HuH-7.5 (cell line): ENCODE measurements at places on chromosomes 2 and 18.

GRCh38 chr2:209648714-209649113, 122.9 kb upstream of the UNC80 start:
- DNase-seq, result no peak

DNA sequence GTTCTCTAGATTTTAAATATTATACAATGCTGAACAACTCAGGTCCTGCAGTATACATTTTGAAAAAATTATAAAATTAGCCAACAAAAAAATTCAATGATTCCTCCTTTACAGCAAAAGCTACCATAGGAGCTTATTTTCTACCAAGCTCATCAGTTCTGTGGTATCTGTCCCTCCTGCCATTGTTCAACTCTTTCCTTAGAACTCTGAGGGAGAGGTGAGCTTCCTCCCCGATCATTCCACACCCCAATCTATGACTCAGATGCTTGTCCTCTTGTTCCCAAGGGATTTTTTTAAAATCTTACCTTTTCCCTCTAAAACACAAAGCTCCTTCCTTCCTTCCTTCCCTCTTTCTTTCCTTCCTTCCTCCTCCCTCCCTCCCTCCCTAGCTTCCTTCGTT, 13.5 kb downstream of the DPP4 start:
- DNase-seq, result no peak

DNA sequence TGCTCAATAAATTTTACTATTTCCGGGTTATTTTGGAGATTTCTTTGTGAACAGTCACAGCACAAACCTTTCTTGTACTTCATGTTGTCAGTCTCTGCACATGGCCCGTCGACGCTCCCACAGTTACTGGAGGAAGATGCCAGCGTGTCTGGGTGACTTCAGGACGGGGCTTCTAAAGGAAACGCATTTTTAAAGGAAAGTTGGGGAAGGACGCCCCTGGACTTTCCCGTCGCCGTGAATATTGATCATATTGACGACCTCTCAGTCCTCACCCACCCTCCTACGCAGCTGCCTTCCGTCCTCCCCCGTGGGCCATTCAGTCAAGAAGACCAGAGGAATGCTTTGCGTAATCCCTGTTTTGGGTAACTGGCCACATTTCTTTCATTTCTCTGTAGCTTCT, 71.1 kb upstream of the SNTG2 start:
- DNase-seq, result no peak

- DNase-seq, result no peak
Measured at GRCh38 chr18:61556862-61557261, 223.6 kb downstream of the CDH20 start.

GRCh38 chr18:4454537-4455112, 482 bp downstream of the DLGAP1 start:
- DNase-seq, result no peak

GRCh38 chr2:13057671-13058070, 340.9 kb downstream of the TRIB2 start:
- DNase-seq, result no peak

- no peak for DNase-seq
Measured at GRCh38 chr2:64260093-64260803, 116.0 kb upstream of the PELI1 start.

DNA sequence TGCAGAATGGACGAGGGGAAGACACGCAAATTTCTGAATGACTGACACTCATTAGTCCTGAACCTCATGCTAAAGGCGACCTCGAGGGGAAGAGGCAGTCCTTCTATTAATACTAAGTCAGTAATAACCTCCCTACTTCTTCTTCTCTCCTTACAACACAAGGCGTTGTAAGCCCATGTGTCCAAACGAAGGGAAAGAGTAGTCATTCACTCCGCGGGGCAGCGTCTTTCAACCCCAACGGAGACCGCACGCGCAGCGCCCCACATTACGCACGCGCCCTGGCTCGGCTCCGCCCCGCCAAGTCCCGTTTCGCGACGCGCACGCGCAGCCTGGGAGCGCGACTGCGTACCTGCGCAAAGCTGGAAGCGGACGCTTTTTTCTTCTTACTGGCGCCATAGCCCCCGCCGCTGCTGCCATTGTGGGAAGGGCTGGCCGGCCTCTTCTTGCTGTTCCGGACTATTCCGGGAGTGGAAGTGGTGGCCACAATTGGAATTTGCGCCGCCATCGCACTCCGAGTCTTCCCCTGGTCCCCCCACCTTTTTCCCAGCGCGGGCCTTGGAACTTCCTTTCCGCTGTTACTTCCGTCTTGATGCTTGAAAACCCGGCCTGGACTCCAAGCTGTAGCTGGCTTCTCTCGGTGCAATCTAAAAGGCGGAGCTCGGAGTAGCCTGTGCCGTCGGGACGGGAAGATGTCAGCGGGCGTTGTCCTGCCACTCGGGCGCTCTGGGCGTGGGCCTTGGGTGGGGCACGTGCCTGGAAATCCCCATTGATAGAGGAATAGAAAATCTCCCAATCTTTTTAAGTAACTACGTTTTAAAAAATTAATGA, at the start of gene INO80C:
Gene INO80C, minus strand, starts transcription at position 591 of the 828 bp plus-strand sequence. Its CDS starts 86 bp downstream, at position 505.
- DNase-seq, result peak; percentile 65

DNA sequence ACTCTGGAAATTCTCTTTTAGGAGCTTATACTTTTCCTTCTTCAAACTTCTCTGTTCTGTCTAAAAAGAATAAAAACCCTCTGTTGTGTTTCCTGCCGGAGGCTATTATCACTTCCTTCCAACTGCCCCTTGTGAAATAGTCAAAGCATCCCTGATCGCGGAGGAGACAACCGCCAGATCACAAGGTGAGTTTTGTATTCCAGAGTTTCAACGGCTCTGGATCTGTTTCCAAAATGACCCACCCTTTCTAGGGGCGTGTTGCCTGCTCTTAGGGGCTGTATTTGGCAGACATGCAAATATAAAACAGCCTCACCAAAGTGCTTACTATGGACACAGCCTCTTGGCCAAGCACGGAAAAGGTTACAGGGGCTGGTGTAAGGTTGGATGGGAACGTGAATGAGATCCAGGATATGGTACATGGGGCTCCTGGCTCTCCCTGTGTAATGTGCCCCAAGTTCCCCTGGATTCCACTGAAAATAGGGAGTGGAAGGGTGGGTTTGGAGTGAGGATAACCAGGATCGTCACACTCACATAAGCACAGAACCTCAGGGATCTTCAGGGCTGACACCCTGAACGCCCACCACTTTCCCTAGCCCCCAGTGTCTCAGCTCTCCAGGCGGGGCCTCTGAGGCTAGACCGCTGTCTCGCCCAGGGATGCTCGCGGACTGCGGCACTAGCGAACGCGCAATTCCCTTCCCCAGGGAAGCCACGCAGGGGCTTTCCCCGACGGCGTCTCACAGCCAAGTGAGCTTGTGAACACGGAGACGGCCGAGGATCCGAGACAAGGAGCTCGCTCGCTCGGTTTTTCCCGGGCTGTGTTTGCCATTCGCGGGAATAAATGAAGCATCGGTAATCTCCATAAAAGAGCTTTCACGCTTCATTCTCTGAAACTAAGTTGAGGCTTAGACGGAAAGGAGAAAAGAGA, 14.4 kb downstream of the EN1 start:
- no peak for DNase-seq

DNA sequence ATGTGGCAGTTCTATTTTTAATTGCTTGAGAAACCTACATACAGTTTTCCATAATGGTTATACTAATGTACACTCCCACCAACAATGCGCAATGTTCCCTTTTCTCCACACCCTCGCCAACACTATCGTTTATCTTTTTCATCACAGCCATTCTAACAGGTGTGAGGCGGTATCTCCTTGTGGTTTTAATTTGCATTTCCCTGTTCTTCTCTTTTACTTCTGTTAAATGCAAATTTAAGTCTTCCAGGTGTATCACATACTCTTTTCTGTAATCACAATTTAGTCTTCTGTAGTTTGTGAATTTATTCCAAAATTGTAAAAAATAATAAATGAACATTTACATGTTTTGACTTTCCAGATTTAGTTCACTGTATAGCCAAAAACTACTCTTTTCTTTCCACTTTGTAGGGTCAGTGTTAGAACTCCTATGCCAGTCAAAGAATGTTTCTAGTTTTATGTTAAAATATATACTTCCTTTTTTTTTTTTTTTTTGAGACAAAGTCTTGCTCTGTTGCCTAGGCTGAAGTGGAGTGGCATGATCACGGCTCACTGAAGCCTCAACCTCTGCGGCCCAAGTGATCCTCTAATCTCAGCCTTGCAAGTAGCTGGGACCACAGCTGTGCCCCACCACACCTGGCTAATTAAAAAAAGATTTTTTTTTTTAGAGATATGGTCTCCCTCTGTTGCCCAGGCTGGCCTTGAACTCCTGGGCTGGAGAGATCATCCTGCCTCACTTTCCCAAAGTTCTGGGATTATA, 15.4 kb upstream of the ACYP2 start:
- DNase-seq, result no peak

DNA sequence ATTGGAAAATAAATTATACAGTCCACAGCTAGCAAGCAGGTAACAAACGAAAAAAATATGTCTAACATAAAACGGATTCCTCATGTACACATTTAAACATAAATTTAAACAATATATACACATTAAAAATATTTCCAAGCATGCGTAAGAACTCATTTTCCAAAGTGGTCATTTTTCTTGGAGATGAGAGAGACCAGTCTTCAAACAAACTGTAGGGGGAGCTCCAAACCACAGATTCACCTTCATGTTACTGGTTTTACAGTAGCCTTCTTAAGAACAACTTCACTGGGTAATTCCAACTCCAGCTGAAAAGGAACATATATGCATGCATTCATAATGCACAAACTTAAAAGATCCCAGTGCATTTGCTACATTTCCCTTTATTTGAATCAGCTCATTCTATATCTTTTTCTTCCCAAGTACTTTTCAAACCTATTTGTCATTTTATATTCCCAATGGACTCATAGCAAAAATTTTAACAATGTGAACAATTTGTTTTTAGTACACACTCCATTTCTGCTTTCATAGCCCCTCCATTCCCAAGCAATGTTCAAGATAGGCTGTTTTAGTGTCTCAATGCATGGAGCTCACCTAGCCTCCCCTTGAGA, 4.7 kb upstream of the STAMBP start:
- DNase-seq, result peak; percentile 43

DNA sequence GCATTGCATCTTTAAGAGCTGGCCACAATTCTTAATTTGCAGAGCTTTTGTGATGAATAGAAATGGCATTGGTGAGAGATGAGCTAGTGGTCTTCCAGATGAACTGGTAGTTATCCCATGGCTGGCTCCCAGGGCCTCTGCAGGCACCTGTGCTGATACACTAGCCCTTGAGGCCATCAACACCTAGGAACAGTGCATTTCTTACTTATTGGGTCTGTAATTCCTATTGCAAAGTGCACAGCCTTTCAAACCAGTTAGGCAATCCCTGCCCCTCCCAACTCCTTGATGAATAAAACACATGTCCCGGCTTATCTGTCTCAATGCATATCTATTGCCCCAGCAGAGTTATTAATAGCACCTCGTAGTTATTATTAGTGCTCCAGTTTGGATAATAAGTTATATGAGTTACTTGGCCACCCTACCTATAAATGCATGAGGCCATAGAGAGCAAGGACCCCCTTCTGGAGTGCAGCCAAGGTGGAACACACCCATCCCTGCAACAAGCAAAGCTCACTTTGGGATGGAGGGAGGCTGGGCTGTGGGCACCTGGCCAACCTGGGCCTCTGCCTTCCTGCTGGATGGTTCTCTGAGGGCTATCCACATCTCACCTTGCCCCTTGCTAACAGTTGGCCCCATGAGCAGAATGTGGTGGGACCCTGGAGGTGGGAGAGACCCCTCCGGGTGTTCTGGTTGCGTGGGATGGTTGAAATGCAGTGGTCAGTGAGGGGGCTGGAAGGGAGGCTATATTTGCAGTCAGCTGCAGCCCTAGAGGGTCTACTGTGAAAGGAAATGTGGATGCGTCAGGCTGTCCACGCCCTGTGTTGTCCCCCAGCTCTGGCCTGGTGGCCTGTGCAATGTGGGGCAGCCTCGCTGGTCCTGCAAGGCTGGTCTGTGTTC, 455.9 kb upstream of the HS6ST1 start:
- no peak for DNase-seq

DNA sequence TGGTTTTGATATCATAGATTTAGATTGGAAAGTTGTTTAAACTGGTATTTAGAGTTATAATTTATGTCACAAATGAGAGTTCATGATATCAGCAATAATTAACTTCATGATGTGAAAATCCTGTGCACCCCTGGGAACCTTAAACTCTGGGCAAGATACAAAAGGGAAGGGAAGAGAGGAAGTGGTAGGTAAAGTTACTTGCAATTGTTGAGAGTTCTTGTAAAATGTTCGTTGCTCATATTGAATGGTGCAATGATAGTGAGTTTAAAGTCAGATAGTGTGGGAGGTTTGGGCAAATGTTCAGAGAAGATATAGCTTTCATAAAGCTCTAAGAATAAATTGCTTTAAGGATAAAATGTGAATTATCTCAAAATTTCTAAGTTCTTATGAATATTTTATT, 75.4 kb downstream of the SP110 start:
- DNase-seq, result no peak

GRCh38 chr2:238478216-238478615, 51.5 kb downstream of the ASB1 start:
- no peak for DNase-seq

GRCh38 chr2:8258406-8258805, 423.4 kb upstream of the ID2 start:
- DNase-seq, result no peak

DNA sequence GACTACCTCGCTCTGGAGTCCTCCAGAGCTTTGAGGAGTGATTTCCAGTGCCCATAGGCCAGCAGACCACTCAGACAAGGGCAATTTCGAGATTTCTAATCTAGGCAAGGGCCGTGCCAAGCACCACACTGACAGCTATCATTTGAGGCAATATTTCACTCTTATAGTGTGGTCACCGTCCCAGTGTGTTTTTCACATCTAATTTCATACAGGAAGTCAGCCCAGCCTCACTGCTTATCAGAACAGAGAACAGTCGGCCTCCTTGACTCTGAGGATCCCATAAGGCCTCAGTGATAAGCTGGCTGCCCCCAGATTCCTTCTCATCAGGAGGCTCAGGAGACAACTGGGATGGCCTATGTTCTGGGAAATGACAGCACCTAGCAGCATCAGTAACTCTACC, 581 bp downstream of the CAPN14 start:
- DNase-seq, result no peak

DNA sequence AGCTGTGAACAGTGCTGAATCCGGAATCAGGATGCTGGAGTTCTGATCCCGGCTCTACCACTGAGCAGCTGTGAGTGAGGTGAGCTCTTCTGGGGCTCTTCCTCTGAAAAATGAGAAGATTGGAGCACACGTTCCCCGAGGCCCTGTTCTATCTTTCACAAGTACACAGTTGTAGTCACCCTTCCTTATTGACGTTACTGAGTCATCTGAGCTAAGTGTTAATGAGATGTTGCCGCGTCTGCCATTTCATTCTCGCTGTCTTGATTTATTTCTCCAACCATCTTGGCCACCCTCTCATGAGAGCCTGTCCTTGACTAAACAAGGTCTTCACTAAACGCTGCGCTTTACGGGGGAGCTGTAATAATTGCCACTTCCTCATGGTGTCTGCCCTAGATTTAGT, 31.9 kb upstream of the EFR3B start:
- DNase-seq, result no peak

- DNase-seq, result no peak
Measured at GRCh38 chr2:36707050-36707449, 10.5 kb downstream of the VIT start.
